Hepatic stellate cell (primary cell): ENCODE measurements at places on chromosomes 4 and X.

DNA sequence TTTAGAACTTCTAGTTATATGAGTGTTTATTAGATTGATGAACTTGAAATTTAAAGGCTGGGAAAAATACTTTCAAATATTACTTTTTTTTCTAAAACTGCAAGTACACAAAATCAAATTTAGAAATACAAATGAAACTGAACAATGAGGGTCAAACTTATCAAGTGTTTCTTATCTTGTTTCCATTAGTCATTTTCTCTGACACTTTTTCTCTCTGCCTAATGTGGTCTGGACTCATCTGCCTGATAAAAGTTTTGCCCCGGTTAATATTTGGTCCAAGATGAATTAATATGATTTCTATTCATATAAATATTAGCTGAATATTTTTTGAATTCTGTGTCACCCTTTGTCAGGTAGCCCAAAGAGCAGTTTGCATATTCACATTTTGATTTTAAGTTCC, 8.7 kb upstream of the HPGDS start:
- DNase-seq: no peak

DNA sequence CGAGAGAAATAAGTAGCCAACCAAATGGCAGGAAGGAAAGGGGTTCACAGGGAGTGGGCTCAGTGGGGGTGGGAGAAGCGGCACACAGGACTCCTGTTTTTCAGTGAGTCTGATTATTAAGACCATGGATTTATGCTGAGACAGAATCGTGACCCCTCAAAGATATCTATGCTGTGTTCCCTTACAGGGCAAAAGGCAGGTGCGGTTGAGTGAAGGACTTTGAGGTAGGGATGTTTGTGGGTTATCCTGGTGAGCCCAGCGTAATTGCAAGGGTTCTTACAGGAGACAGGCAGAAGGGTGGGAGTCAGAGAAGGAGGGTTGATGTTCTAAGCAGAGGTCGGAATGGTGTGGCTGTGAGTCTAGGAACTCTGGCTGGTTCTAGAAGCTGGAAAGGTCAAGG, 73.0 kb downstream of the EVC start:
- DNase-seq: no peak

DNA sequence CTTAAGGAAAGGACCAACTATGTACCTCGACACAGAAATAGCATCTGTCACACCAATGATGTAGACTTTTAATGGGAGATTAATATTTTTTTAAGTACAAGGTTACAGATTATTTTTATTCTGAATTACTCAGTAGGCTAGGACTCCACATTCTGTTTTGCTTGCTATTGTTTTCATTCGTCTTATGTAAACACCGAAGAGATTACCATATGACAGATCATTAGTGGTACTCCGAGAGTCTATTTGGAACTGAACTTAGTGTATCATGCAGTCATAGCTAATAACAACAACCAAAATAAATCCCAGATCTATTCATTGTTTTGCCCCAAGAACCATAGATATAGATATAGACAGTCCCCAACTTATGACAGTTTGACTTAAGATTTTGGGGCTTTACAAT, 139.7 kb upstream of the SPRY1 start:
- DNase-seq: no peak

DNA sequence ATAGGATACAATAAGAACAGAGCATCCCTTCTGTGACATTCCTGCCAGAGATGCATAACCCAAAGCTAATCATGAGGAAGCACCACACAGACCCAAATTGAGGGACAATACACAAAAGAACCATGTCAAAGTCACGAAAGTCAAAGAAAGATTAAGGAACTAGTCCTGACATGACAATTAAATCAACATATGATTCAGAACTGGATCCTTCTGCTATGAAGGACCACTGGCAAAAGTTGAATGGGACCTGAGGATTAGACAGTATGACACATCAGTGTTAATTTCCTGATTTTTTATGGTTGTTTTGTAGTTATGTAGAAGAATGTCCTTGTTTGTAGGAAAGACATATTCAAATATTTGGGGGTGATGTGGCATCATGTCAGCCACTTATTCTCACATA, 13.9 kb downstream of the ACOT9 start:
- no peak for DNase-seq

- DNase-seq: no peak
These were observed 79.5 kb upstream of the MBNL3 start for GRCh38 chrX:132568291-132568690.

- DNase-seq: peak; percentile 22
These were observed 34.0 kb upstream of the GYPA start for GRCh38 chr4:144174401-144175067.

DNA sequence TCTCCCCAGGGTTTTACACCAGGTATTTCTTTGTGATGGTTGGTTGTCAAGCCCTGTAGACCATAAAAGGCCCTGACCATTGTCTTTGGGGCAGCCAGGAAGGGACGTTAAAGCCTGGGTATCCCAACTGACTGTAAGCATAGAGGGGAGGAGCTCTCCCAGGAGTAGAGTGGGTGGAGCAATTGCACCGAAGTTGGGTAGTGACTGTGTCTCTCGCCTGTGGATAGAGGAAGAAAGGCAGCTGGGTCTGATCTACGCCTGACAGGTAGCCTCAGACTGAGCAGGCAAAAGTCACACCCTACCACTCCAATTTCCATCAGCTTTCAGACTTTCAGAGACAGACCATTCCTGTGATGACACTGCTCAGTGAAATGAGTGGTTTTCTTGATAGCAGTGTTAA, 123.3 kb downstream of the KLHL8 start:
- DNase-seq: no peak

GRCh38 chr4:169337510-169337909, 66.8 kb upstream of the SH3RF1 start:
- DNase-seq: peak; percentile 80

DNA sequence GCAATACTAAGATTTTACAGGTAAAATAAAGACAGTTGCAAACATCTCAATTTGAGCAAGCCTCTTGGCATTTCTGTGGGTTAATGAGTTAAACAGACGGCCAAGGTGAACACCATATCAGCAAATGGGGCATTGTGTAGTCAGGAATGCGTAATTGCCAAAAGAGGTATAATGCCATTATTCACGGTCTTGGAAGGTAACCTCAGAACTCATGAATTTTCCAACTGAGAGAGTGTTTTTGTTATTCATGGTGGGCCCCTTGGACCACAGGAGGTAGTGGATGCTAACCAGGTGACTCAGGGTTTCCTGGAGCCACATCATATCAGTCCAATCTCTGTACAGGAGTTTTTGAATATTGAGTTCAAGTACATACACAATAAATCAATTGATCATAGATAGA, 368.0 kb upstream of the TECRL start:
- DNase-seq: no peak

DNA sequence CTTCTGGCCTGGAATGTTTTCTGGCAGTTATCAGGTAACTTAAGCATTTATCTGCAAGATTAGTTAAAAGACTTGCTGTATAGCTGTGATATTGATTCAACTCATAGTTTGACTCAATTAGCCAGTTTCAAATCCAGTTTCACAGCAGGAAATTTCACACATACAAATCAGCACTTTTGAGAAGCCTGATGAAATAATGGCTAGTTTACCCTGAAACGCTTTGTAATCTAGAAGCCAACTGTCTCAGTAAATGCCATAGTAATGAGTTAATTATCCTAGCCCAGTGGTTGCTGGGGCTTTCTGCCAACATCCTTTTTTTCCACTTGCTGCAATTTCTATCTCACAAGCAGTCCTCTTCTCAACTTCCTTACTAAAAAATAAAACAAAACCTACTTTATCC, 53.1 kb downstream of the ARHGEF38 start:
- DNase-seq: no peak
